ENCODE measurements at places on chromosomes 12 and 14. TPM values are rescaled to one million over a fixed set of nuclear protein-coding genes. Genes with fewer than 3 reads are reported as not detected.

LRRC9 gene
- not detected for total RNA-seq

RDH16 gene
- not detected for total RNA-seq

HCAR2 gene
- total RNA-seq: not detected

SLC17A8 gene
- not detected for total RNA-seq

NEUROD4 gene
- total RNA-seq: not detected

- DNase-seq: peak; percentile 25
Measured at GRCh38 chr14:89899917-89900663, 54.4 kb downstream of the EFCAB11 start.

DNA sequence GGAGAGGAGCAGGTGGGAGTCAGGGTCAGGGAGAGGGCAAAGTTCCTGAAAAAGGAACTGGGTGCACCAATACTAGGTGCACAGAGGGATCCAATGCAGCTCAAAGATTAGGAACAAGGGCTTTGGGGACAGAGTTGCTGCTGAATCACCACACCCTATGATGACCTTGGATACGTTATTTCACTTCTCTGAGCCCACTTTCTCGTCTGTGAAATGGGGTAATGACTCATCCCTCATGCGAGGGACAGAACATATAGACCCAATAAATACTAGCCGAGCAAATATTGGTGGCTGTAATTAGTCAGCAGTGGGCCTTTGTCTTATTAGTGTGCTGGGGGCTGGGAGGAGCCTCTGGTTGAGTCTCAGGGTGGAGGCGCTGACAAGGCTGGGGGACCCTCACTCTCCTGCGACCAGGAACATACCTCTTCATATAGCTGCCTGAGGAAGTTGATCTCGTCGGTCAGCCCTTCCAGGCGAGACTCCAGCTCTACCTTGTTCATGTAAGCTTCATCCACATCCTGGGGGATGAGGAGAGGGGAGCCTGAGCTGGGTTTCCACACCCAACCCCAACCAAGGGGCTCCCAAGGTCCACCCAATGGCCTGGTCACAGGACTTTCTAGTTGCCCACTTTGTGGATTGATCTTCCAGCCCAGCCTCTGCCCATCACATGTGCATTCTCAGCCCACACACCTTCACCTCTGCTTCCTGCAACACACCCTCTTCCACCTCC, 4.5 kb downstream of the KRT8 start:
- no peak for DNase-seq

GRCh38 chr14:94026889-94027469, 839 bp downstream of the OTUB2 start:
- no peak for DNase-seq

GRCh38 chr12:126651133-126651532, 1585.9 kb downstream of the AACS start:
- no peak for DNase-seq

- DNase-seq: no peak
Measured at GRCh38 chr14:79084861-79085260, 914.7 kb downstream of the NRXN3 start.

- DNase-seq: peak; percentile 99
Measured at GRCh38 chr12:108854451-108855283, 2.7 kb downstream of the SSH1 start.

DNA sequence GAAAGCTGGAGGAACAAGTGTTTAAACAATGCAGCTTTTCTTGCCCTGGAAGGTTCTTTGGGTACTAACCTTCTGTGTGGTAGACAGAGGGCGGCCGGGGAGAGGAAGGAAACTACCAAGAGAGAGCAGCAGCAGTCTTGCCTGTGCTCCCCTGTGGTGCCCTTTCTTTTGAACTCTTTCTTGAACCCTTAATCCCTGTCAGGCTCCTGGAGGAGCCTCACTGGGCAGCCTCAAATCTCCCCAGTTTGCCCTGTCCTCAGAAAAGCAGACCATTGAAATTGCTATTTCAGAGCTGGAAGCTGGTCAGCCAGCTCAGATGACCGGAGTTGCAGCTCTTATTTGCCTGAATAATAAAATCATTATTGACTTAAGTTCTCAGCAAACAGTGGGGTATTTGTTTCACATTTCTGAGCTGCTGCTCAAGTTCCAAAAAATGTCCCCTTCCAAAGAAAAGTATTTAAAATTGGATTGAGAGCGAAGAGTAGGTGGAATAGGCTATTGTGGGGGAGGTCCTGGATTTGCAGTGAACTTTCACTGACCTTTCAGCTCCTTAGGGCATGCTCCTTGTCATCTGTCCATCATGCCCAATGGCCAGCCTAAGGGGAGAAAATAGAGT, 42.1 kb upstream of the RNASE3 start:
- no peak for DNase-seq

DNA sequence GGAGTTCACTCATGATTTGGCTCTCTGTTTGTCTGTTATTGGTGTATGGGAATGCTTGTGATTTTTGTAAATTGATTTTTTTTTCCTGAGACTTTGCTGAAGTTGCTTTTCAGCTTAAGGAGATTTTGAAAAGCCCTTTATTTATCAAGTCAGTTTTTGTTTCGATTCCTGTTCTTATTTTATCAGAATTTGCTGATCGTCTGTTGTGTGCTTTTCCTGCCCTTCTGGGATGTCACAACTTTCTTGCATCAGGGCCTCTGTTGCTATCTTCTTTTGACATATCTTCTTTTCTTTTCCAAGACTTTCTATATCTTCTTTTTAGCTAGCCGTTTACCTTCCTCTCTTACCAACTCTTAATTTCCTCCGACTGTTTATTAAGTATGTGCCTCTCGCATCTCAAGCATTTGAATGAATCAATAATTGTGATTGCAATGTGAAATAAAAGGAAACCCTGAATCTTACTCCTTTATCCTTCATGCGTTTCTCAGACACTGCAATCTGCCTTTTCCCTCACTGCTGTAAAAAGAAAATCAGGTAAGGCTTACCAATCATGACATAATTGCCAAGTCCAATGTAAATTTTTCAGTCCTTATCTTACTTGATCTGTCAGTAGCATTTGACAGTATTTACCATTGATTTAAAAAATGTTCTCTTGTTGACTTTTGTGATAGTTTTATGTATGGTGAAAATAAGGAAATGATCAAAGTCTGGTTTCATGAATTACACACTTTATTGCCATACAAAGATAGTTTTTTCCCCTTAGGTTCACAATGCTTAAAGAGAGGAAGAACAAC, 53.0 kb downstream of the ETNK1 start:
- DNase-seq: no peak

GRCh38 chr12:27207615-27208413, 36.3 kb upstream of the STK38L start:
- peak; percentile 10 for DNase-seq

GRCh38 chr12:108342985-108343384, 3.9 kb upstream of the CMKLR1 start:
- peak; percentile 10 for DNase-seq

DNA sequence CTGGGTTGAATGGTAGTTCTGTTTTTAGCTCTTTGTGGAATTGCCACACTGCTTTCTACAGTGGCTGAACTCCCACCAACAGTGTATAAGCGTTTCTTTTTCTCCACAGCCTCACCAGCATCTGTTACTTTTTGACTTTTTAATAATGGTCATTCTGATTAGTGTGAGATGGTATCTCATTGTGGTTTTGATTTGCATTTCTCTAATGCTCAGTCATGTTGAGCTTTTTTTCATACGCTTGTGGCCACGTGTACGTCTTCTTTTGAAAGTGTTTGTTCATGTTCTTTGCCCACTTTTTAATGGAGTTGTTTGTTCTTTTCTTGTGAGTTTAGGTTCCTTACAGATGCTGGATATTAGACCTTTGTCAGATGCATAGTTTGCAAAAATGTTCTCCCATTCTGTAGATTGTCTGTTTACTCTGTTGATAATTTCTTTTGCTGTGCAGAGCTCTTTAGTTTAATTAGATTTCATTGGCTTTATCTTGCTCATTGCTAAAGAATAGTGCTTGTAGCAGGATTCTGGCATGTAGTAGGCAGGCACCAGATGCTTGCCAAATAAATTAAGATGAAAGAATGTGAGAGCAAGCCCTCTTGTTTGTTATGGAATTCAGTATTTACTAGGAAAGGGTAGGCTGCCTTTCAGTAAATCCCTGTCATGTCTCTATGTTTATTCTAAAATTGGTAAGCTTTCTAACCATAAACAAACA, 86.8 kb downstream of the PDE3A start:
- DNase-seq: peak; percentile 73

DNA sequence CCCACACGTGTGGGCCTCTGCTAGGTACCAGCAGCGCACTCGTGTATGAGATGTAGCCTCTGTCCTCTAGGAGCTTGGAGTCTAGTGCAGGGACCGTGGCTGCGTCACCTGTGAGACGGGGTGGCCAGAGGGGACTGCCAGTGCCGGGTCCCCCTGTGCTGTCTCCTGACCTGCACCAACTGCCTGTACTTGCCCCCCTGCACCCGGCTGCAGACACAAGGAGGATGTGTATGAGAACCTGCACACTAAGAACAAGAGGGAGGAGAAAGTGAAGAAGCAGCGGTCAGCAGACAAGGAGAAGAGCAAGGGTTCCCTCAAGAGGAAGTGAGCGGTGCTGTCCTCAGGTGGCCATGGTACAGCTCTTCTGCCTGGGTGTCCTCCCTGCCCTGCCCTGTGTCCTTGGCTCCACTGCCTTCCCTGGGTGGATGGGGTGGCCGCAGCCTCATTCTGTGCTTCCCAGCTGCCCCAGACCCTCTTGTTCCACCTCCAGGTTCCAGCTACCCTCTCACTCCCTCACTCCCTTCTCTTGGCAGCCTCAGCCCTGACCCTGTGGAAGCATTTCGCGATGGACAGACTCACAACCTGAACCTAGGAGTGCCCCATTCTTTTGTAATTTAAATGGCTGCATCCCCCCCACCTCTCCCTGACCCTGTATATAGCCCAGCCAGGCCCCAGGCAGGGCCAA, 9.6 kb downstream of the PTPN6 start:
- DNase-seq: peak; percentile 58

GRCh38 chr14:51004801-51005526, 60.7 kb upstream of the PYGL start:
- DNase-seq: peak; percentile 82

GRCh38 chr12:60539592-60539991, 943.8 kb downstream of the SLC16A7 start:
- DNase-seq: peak; percentile 53

GRCh38 chr14:62304257-62304656, 542.0 kb downstream of the SNAPC1 start:
- DNase-seq: no peak

DNA sequence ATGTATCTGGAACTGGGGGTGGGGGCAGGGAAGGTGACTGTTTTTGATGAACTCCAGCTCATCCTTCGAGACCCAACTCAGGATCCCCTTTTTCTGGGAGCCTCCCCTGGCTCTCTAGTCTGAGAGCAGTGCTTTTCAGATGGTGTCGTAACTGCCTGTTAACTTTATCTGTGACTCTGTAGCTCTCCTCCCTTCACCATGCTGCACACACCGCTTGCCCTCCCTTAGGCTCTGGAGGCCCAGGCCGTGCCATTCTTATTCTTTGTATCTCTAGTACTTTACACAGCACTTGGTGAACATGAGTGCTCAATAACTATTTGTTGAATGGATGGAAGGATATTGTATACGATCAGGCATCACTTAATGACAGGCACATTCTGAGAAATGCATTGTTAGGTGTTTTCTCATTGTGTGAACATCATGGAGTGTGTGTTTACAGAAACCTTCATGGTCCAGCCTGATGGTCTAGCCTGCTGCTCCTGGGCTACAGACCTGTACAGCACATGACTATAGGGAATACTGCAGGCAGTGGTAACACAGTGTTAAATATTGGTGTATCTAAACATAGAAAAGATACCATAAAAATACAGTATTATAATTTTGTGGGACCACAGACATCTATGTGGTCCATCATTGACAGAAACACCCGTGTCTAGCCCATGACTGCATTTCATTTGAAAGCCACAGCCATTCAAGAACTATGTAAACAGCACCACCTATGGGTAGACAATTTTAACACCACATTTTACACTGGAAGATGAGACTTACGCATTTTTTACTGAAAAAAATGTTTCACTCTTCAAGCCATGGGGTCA, 91.8 kb downstream of the EML1 start:
- DNase-seq: peak; percentile 58

GRCh38 chr14:98651037-98651436, 621.0 kb downstream of the BCL11B start:
- DNase-seq: no peak

DNA sequence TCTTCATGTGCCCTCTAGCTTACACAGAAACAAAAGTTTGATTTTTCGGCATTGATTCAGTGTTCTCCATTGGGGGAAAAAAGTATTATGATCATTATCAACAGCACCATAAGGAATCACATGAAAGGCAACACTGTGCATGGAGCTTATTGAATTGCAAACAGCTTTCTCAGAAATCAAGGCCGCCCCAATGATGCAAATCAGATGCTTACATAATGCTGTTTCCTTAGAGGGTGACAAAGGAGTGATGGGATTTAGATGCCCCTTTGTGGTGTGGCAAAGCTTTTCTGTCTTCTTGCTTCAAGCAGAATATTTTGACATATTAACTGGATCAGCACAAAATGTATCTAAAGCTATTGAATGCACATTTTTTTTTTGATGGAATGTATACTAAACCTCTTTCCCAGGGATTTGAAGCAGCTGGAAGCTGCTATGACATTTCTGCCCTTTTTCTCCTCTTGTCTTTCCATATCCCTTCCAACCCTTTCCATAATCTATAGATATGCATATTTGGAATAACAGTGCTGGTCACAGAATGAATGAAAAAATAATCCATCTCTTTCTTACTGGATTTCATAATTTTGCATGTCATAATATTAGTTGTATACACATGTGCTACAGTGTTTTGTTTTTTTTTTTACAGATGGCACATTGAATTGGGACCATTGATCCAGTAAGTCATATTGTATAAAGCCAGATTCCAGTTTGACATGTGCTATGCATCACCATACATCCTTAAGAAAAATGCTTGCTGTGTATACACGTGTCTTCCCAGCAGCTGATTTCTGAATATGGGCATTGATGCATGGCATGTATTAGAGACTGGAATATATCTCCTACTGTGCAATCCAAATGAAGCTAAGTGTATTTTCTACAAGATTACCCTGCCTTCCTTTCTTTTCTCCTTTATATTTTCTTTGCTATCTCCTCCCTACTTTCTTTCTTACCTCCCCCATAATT, 259.7 kb upstream of the DCN start:
- DNase-seq: no peak

- no peak for DNase-seq
Measured at GRCh38 chr14:90842726-90843125, 26.5 kb upstream of the TTC7B start.

DNA sequence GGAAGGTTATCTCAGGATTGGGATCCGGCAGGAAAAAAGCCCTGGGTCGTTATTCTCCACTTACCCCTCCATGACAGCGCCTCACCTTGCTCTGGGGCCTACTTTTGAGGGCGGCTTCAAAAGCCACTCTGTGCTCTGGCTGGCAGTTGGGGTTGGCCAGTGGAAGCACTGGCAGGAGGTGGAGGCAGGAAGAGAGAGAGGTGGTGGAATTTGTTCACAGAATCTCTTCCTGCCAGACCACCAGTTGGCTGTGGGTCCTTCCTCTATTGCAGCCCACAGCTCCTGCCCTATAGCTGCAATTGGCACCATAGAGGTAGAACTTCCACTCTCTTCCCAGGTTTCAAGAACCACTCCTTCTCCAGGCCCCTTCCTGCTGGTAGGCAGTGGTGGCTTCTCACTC, 32.7 kb upstream of the SDR39U1 start:
- no peak for DNase-seq

GRCh38 chr12:22856178-22856577, 231.2 kb downstream of the ETNK1 start:
- peak; percentile 29 for DNase-seq

GRCh38 chr12:132771126-132771838, 9.7 kb upstream of the ANKLE2 start:
- DNase-seq: no peak

- peak; percentile 78 for DNase-seq
Measured at GRCh38 chr12:53452159-53453077, 516 bp downstream of the PCBP2 start.
